ENCODE measurements at places on chromosomes 6 and 20.
A peak's percentile ranks its signal among the peaks of the same experiment; 100 is the strongest.

DNA sequence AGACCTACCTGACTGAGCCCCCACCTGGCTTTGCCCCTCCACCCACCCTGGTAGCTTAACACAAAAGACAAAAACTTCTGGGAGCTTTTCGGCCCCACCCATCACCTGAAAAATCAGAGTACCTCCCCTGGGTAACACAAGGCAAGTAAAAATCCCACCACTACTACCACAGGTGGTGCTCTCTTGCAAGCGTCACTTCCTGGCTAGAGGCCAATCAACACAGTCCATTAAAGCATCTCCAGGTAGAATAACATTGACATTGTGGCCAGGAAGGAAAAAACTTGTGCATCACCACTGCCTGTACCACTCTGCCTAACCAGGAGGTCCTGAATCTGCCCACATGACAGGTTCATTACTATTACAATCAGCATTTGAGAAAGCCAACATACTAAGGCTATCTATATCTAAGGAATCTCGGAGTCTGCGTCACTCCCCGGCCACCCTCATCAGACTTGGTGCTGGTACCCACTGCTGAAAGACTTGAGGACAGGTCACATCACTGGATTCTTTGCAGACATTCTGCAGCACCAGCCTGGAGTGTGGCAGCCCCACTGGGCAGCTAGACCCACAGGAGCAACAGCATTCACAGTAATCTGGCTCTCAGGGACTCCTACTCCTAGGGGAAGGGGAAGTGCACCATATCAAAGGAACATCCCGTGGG lies 125.9 kb downstream of the CDK19 start:
- no peak for DNase-seq

GRCh38 chr6:54285595-54285994 lies 22.6 kb upstream of the TINAG start:
- DNase-seq, result no peak

- DNase-seq, result no peak
Observed at GRCh38 chr6:72650081-72650745, 28.3 kb downstream of the KCNQ5 start.

- no peak for DNase-seq
Observed at GRCh38 chr6:100130630-100131029, 136.6 kb upstream of the MCHR2 start.

DNA sequence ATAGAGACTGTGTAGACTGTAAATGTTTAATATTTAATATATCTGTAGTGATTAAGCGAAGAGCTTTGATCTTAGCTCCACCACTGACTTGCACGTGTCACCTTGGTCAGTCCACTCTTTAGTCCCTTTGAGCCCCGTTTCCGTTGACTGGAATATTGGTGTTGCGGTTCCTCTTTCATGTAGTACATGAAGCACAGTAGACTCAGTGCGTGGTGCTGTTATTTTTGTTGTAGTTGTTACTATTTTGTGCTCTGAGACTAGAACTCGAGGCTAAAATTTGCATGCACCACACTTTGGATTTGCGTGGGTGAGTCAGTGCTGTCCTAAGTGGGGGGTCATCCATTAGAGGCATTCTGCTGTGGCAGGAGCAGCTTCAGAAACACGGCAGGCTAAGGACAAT lies 291.4 kb downstream of the QKI start:
- DNase-seq, result no peak

DNA sequence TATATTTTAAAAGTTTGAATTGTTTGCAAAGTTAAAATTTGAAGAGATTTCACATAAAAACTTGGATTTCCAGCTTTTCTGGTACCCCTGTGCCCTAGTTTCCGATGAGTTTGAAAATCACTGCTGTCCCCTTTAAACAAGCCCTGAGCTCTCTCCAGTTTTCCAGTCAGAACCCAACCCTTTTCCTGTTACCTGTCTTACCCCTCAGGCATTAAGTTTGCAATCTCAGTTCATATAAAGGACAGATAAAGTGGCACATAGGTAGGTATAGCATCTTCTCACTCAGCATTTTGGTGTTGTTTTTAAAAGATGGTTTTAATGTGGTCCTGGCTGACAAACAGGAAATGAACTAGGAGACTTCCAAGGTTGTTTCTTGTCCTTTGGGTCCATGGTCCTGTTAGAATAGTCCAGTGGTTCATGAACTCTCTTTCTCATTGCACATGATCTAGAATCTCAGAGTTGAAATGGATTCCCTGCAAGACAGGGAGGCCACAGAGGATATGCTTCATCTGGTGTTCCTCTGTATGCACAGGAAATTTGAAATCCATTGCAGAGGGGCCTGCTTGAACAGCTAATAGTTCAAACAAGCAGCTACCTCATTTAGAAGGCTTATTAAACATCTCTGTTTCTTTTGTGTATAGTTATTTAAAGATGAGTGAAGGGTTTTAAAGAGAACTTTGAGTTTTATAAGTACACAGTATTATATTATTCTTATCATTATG lies 82.7 kb downstream of the JAG1 start:
- DNase-seq, result no peak

- DNase-seq, result no peak
Observed at GRCh38 chr6:106631346-106631745, 2.0 kb downstream of the QRSL1 start.

DNA sequence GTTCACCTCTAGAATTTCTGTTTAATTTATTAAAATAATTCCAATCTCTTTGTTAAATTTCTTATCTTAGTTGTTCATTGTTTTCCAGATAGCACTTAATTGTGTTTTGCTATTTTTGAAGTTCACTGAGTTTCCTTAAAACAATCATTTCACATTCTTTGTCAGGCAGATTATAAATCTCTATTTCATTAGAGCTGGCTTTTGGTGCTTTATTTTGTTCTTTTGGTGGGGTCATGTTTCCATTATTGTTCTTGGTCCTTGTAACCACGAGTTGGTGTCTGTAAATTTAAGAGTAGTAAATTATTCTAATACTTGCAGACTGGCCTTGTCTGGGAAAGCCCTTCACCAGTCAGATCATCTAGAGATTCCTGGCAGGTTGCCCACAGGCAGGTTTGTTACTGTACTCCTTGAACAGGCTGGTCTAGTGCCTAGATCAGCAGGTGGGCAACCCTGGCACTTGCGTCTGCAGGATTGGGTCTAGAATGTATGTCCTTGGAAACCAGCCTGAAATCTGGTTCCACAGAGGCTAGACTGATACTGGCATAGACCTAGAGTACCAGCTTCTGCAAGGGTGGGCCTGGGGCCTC lies 110.4 kb downstream of the ADGB start:
- DNase-seq, result no peak

DNA sequence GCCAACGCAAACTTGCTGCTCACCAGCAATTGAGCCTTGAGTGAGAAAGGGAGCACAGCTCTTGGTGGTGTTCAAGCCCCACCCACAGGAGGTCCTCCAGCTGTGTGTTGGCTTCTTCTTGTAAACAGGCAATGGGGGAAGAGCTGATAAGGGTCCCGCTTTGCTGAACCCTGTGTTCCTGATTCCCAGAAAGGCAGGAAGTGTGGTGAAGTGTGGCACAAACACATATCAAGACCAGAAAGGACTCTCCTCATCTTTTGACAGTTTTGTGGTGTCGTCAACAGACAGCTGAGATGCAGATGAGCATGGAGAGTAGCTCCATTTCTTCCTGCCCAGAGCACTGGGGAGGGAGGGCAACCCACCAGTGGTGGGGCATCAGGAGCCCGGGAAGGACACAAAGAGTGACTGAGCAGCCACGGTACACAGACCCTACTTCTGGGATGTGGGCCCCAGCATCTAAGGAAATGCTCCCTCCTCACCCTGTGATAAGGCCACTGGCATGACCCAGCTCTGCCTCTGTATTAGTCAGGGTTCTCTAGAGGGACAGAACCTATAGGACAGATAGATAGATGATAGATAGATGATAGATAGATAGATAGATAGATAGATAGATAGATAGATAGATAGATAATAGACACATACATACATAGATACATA lies 188.9 kb upstream of the TAB2 start:
- peak; percentile 33 for DNase-seq

DNA sequence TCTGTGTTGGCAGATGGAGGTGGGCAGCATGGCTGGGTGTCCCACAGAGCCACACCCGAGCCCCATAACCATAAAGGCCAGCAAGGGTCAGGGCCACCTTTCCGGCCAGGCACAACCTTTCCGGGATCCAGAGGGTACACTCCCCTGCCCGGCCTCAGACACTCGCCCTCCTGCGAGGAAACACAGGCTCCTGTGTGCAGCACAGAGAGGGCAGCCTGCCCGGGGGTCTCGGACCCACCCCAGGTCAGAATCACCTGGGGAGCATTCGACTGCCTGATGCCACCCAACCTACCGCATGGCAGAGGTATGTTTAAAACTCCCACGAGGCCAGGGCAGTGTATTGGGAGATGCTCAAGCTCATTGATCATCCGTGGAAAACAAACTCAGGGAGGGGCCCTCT lies 260.3 kb downstream of the TAF4 start:
- no peak for DNase-seq

- no peak for DNase-seq
Observed at GRCh38 chr6:16209539-16209938, 28.8 kb upstream of the GMPR start.

DNA sequence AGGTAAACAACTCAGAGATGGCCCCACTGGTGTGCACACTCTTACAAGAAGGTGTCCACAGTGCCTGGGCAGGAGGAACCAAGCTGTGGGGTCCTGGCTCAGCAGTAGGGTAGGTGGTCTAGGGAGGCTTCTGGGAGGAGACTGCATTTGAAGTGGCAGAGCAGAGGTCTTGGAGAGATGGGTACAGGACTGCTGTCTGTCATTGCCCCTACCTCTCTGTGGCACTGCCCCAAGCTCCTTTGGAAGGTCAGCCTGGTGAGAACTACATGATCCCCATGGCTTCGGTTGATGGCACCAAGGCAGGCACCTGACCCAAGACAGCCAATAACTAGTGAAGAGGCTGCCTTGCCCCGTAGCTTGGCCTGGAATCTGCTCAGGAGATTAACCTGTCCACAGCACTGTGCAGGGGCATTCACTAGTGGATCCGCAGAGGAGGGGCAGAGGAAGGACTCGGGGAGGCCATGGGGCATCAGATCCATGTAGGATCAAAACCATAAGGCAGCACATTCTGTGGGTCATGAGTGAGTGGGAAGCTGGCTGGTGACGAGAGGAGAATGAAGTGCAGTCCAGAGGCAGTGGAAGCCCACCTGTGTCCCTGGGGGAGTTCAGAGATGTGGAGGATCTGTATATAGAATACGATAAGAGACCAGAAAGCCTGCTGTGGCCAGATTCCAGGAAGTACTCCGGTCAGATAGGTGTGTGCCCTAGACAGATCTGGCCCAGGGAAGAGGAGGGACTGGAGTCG lies 162.0 kb downstream of the GRM4 start:
- no peak for DNase-seq

- DNase-seq, result no peak
Observed at GRCh38 chr20:37337208-37337991, 8.5 kb upstream of the SRC start.

- DNase-seq, result no peak
Observed at GRCh38 chr6:43869079-43869710, 99.2 kb downstream of the VEGFA start.

- DNase-seq, result no peak
Observed at GRCh38 chr6:56246881-56247653, at the start of gene COL21A1. Gene COL21A1 (minus strand): TSS chr6:56247580. CDS start chr6:56182618, 64,962 bp downstream.
